ENCODE measurements at places on chromosomes 2 and 18.

- no peak for DNase-seq
Observed at GRCh38 chr2:129769185-129769991, 210.1 kb upstream of the RAB6C start.

GRCh38 chr2:118014492-118014824, 588 bp upstream of the CCDC93 start:
- no peak for DNase-seq

DNA sequence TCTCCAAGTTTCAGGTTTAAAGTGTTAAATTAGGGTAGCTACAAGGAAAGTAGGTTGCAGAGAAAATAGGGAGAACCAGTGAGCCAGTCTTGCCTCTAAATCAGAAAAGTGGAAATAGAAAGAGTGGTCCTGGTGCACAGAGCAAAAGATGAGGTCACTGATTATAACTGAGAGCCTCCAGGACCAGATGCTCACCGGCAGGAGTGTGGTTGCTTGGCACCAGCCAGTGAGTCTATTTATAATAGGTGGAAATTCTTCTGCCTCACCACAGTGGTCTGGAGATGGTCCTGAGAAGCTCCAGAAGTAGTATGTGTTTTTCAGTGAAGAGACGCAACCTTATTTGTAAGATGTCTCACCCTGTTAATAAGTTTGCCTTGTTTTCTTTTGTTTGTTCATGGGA, 373.9 kb upstream of the KCNJ3 start:
- DNase-seq: no peak

- DNase-seq: no peak
Observed at GRCh38 chr18:66560094-66560493, 43.8 kb downstream of the CDH19 start.

GRCh38 chr2:12212841-12213597, 466.6 kb downstream of the LPIN1 start:
- no peak for DNase-seq

DNA sequence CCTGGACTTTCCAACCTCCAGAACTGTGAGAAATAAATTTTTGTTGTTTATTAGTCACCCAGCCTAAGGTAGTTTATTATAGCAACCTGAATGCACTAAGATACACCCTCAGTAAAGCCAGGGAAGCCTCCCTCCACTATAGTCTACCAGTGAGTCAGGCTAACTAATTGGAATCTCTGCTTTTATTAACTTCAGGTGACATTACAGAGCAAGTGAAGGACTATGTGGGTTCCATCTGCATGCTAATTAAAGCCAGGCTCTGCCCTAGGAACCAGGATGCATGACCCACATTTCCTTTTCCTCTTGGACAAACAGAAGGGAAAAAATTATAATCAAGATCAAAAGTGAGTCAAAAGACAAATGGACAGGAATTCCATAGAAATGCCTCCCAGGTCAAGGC, 56.1 kb downstream of the ZC3H8 start:
- DNase-seq: no peak

DNA sequence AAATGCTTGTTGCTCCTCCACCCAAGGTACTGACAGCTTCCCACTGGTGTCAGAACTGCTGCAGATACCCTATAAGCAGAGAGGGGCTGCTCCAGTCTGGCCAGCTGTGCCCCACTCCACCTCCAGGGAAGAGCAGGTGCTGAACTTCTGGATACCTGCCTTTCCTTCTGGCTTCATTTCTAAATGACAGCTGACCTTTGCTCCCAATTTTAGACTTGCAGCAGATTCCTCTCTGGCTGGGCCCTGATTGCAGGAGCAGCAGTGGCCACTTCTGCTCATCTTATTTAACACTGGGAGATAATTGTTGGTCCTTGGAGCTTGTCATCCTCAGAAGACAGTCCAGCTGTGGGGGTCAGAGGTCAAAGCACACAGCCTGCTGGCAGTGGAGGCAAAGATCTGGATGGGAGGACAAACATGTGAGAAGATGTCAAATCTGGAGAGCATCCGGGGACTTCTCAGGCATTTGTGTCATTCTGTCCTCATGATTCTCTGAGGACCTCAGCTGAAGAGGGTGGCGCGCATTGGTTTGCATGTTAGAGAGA, 38.9 kb downstream of the SETBP1 start:
- no peak for DNase-seq

DNA sequence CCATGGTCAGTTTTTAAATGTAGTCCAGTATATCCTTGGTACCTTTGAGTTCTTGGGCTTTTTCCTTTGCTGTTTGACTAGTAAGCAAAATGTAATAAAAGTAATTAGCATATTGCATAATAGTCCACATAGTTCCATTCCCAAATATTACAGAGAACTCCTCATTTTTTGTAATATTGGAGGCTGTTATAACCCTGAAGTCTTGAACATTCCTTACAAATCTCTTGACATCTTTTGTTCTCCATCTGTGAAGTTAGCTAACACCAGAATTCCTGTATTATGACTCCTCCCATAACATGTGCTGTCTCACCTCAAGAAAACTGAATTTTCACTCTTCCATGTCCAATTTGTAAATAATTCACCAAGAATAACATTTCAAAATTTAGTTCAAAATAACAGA, 17.1 kb downstream of the CREB1 start:
- DNase-seq: no peak

DNA sequence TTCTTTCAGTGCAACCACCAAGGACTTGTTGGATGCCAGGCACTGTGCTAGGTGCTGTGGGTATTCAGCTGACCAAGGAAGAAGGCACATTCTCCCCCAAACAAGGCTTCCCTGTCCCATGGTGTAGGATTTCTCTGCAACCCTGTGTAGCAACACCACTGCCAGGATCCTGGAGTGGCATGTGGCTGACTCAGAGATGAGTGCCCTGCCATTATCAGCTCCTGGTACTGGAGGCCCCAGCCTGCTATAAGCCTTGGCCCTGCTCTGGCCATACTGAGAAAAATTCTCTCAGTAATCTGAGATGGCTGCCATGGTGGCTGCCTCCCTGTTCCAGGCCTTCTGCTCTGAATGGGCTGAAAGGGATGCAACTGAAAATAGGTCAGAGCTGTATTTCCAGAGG, 4.3 kb downstream of the SMYD5 start:
- DNase-seq: no peak

GRCh38 chr2:2587354-2587753, 256.3 kb upstream of the MYT1L start:
- DNase-seq: no peak

- no peak for DNase-seq
Observed at GRCh38 chr2:159774370-159774990, 23.5 kb downstream of the CD302 start.

DNA sequence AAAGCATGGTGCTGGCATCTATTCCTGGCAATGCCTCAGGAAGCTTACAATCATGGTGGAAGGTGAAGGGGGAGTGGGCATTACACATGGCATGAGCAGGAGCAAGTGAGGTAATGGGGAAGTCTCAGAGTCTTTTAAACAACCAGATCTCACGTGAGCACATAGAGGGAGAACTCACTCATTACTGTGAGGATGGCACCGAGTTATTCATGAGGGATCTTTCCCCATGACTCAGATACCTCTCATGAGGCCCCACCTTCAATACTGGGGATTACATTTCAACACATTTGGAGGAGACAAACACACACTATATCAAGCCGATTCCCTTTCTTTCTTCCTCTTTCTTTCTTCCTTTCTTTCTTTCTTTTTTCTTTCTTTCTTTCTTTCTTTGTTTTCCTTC, 47.9 kb upstream of the FANCL start:
- no peak for DNase-seq

DNA sequence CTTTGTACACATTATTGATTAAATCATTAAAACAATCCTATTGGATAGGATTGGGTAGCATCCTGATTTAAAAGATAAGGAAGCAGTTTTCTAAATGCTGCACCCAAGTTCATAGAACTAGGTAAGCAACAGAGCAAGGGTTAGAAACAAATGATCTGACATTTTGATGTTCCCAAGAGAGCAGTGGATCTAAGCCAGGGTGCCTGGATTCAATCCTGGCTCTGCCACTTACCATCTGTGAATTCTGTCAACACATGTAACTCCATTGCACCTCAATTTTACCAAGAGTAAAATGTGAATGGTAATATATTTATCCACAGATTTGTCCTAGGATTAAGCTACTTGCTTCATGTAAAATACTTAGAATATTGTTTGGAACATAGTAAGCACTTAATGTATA, 982.6 kb upstream of the FANCL start:
- no peak for DNase-seq

GRCh38 chr2:15805206-15805605, 135.1 kb upstream of the MYCN start:
- no peak for DNase-seq

GRCh38 chr2:165248238-165248637, 9.0 kb downstream of the SCN2A start:
- no peak for DNase-seq

DNA sequence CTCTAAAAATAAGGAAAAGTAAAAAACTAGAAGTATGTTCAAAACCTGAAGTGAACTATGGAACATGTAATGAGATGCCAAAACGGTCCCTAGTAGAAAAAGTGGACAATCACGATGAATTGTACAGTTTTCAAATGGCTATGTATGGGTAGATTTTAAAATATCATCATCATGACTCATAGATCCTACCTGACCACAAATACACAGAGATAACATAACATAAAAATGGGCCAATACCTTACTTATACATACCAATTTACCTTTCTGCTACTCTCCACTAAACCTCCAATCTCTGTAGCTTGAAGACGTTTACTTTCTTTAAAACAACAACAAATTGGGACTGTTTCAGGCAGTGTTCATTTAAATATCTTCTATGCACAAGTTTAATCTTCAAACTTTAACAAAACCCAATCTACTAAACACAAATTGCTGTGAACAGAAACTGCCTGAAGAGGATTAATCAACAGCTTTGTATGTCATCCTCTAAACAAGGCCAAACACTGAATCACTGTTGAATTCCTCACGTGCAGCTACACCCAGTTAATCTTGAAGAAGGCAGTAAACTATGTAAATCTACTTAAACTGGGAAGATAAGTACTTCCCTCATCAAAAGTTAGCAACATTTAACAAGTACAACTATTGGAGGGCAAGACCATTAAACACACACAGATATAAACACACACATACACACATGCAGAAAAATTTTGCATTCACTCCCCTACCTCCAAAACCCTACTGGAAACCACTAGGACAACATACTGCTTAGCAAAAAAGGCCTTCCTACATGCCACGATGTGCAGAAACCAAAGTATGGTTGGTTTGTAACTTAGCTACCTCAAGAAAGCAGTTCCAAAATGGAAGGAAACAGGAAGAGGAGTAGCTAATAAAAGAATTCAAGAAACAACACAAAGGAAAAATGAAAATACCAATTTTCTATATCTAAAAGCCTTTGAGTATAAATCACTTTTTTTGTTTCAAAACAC, 90.3 kb downstream of the RBMS1 start:
- DNase-seq: no peak

DNA sequence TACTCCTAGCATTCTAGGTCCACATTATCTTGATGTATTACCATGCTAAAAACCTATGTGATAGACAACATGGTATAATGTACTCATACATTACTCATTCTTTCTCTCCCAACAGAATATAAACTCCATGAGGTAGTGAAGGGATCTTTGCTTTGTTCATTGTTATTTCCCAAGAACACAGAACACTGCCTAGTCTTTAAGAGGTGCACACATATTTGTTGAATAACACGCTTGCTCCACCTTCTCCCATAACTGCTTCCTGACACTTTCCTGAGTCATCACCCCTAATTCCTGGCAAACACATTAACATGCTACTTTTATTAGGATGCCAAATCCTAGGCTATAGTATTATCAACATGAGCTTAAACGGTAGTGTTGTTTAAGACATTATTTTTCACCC, 41.3 kb downstream of the REV1 start:
- DNase-seq: no peak
